ENCODE measurements at places on chromosomes 3 and 15. TPM values are rescaled to one million over a fixed set of nuclear protein-coding genes. Genes with fewer than 3 reads are reported as not detected.

DNA sequence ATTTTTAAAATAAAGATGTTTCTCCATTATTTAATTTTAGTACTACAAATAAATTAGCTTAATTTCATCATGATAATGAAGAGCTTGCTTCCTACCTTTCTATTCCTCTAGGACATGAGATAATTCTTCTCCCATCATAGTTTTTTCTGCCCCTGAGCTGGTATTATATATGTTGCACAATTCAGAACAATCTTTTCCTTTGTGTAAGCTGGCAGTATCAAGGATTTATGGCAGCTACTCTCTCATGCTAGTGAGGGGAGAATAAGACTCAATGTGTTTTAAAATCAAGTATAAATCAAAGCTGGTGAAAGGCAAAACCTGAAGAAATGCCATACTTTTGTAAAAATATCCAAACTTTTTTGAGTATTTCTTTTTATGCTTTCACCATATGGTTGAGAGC lies 1405.3 kb downstream of the SI start:
- DNase-seq = no peak

Gene INKA1
- 11.0 TPM for total RNA-seq

Gene OXSR1
- total RNA-seq = 42.2 TPM

DNA sequence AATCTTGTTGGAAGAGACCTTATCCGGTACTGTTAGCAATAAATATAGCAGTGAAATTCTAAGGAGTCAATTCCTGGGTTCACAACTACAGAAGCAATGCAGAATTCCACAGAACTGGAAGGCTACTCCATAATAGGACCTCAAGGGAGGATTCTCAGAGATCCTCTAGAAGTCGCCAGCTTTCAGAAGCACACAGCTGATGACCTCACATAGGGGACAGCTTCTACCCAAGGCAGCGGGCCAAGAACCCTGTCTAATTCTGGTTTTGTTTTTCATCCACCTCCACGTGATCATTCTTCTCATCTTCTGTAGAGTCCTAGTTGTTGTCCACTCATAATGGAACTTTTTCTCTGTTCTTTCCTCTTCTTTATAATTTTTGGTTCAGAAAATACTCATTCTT lies 99.4 kb downstream of the ERC2 start:
- no peak for DNase-seq

DNA sequence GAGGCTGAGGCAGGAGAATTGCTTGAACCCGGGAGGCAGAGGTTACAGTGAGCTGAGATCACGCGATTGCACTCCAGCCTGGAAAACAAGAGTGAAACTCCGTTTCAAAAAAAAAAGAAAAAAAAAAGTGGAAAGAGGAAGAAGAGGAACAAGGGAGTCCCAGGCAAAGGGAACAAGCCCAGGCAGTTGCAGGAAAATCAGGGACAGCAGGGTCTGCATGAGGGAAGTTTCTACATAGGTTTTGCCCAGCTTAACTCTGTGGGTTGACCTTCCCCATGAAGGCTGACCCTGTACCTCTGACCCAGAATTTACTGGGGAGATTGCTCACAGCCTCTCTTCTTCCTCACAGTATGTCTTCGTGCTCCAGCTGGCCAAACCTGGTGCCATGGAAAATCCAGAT lies 12.3 kb downstream of the RBP1 start:
- no peak for DNase-seq

GRCh38 chr15:59838900-59839299 lies 149.8 kb upstream of the BNIP2 start:
- no peak for DNase-seq

Gene RLBP1
- total RNA-seq = not detected

DNA sequence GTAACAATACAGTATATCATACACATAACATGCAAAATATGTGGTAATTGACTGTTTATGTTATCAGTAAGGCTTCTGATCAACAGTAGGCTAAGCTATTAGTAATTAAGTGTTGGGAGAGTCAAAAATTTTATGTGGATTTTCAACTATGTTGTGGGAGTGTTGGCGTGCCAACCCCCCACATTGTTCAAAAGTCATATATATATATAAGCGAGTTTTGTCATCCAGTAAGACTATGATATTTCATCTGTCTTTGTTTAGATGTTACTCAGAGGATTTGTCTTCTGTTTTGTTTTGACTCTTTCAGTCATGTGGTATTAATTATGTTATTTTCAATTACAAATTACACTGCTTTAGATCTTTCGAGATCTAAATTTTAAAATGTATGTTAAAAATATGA lies 51.0 kb upstream of the RAP2B start:
- no peak for DNase-seq

GRCh38 chr3:126127452-126127851 lies 43.5 kb upstream of the SLC41A3 start:
- DNase-seq = no peak

Gene COL8A1
- total RNA-seq = 324 TPM

DNA sequence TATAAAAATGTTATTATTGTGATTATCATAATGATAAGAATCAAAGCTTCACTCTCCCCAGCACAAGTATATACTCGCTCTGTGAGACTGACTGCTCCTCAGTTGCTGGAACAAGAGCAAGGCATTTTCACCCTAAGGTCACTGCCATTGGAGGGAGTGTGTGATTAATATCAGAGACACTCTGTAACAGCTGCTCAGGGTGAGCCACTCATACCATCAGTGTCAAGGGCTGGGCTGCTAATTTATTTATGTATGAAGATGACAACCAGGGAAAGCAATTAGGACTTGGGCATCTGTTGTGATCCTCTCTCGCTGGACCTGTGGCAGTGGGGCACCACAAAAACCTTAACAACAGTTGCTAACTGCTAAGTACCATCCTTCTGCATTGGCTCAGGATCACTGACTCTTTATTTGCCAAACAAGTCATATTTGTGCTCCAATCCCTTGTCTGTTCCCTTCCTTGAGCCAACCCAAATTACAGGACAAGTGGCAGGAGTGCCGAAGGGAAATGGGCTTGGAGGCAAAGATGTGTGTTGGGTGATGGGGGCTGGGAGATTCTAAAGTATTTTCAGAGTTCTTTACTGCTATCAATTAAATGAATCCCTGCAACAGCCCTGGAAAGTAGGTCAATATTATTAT lies 297.5 kb upstream of the STT3B start:
- DNase-seq = no peak

All from fibroblast of villous mesenchyme (primary cell).